ENCODE measurements at places on chromosomes 1 and 21.

- no peak overlapping the region for H3K27ac ChIP-seq
- H3K36me3 ChIP-seq = no peaks in the 10 kb centered on the region
- H3K4me3 ChIP-seq = no peak overlapping the region
- DNase-seq = no peak
Measured at GRCh38 chr1:46461017-46461808, 28.4 kb upstream of the DMBX1 start.

DNA sequence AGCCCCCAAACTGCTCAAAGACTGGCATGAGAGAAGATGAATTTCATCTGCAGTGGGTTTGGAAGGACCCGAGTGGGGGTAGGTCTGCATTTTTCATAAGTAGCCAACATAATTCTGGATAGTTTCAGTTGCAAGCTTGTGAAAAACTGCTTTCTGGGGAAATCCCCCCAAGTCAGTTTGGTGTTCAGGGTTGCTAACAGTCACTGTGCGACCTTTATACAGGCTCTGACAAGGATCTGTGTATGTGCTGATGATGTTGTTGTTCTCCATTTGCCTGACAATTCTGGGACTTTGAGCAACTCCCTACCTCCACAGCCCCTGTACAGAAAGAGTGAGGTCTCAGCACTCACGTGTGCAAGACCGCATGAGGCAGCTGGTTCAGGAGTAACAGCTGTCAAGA, 87.9 kb downstream of the SUSD4 start:
- no peak overlapping the region for H3K27ac ChIP-seq
- no peaks in the 10 kb centered on the region for H3K4me1 ChIP-seq
- H3K27me3 ChIP-seq = no peaks in the 10 kb centered on the region
- no peaks in the 10 kb centered on the region for H3K36me3 ChIP-seq
- H3K4me3 ChIP-seq = no peak overlapping the region
- DNase-seq = no peak

GRCh38 chr1:149997585-149998262, 12.8 kb downstream of the OTUD7B start:
- DNase-seq = no peak
- no peaks in the 10 kb centered on the region for H3K27me3 ChIP-seq

GRCh38 chr21:33266050-33266788, at the start of gene IL10RB:
Gene IL10RB (plus strand): TSS chr21:33266367. CDS start chr21:33266466, 99 bp downstream.
- H3K27me3 ChIP-seq = no peaks in the 10 kb centered on the region
- peak within 1 kb of the TSS; percentile 82 for H3K4me3 ChIP-seq
- H3K36me3 ChIP-seq = no peaks in the 10 kb centered on the region

GRCh38 chr1:5645929-5646328, 346.3 kb downstream of the NPHP4 start:
- H3K27ac ChIP-seq = no peak overlapping the region
- DNase-seq = peak; percentile 22
- no peaks in the 10 kb centered on the region for H3K4me1 ChIP-seq

DNA sequence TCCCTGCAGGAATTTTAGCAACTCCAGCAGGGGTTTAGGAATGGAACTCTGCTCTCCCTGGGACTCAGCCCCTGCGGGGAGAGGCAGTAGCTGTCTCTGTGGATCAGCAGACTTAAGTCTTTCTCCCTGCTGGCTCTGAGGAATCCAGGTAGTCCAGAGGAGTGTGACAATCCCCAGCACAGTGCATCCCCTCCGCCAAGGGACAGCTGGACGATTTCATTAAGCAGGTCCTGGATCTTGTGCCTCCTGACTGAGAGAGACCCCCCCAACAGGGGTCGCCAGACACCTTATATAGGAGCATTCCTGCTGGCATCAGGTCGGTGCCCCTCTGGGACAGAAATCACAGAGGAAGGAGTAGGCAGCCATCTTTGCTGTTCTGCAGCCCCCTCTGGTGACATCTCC, 30.6 kb downstream of the AKT3 start:
- H3K36me3 ChIP-seq = no peaks in the 10 kb centered on the region
- DNase-seq = no peak
- H3K4me1 ChIP-seq = no peaks in the 10 kb centered on the region
- H3K4me3 ChIP-seq = no peak overlapping the region
- H3K27ac ChIP-seq = no peak overlapping the region
- H3K27me3 ChIP-seq = no peaks in the 10 kb centered on the region

- no peak for DNase-seq
- H3K27me3 ChIP-seq = no peaks in the 10 kb centered on the region
- no peak overlapping the region for H3K27ac ChIP-seq
- no peaks in the 10 kb centered on the region for H3K4me1 ChIP-seq
Measured at GRCh38 chr1:54359393-54360162, 46.6 kb downstream of the SSBP3 start.

DNA sequence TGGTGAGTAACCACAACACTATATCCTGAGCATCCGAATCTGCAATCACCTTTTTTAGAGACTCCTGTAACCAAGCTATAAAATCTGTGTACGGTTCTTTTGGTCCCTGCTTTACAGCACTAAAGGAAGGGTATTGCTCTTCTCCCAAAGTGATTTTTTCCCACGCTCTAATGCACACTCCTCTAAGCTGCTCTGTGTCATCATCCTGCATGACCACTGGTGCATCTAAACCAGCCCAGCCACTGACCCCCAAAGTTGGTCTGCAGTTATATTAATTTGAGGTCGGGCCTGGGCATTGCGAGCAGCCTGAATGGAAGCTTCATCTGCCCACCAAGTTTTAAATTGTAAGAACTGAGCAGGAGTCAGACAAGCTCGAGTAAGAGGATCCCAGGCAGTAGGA, 480.0 kb downstream of the PTPRU start:
- H3K36me3 ChIP-seq = no peaks in the 10 kb centered on the region
- H3K4me3 ChIP-seq = no peak overlapping the region
- no peaks in the 10 kb centered on the region for H3K4me1 ChIP-seq
- no peaks in the 10 kb centered on the region for H3K27me3 ChIP-seq

GRCh38 chr1:39720094-39720999, 18.3 kb upstream of the PPIE start:
- H3K4me3 ChIP-seq = no peak overlapping the region
- H3K27ac ChIP-seq = no peak overlapping the region
- no peaks in the 10 kb centered on the region for H3K36me3 ChIP-seq
- DNase-seq = no peak
- H3K4me1 ChIP-seq = no peaks in the 10 kb centered on the region
- no peaks in the 10 kb centered on the region for H3K27me3 ChIP-seq

DNA sequence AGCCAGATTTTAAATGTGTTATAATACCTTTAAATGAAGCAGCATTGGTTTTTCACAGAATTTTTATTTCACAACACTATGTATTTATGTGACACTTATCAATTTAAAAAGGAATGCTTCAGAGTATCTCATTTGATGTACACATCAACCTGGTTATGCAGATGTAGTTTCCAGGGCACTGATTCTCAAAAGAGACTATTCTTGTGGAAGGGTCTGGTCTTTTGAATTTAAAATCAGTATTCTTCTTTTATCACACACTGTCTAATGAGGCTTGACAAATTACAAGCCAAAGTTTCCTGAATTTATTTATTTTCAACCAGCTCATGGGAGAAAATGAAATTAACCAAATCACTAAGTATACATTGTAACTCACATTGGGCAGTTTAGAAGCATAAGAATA, 87.4 kb downstream of the NTPCR start:
- DNase-seq = no peak
- H3K27ac ChIP-seq = no peak overlapping the region
- H3K36me3 ChIP-seq = no peaks in the 10 kb centered on the region
- H3K27me3 ChIP-seq = no peaks in the 10 kb centered on the region

DNA sequence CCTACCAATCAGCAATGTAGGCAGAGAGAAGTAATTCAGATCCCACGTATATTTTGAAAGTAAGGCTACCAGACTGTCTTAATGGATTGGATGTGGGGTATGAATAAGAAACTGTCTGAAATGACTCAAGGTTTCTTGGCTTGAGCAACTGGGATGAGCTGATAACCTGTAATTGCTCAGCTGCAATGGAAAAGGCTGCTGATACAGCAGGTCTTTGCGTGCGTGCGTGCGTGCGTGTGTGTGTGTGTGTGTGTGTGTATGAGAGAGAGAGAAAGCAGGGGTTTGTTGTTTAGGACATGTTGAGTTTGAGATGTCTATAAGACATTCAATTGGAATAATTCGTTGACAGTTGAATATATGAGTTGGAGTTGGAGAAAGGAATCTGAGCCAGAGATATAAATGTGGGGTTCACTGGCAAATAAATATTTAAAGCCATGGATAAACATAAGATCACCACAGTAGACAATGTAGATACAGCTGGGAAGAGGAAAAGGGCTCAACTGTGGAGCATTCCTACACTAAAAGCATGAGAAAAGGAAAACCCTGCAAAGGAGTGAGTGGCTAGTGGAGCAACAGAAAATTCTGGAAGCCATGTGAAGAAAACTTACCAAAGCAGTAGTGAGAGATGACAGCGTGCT, 72.9 kb downstream of the UCHL5 start:
- H3K27me3 ChIP-seq = no peaks in the 10 kb centered on the region
- no peaks in the 10 kb centered on the region for H3K36me3 ChIP-seq
- no peak for DNase-seq

- no peak overlapping the region for H3K27ac ChIP-seq
- no peaks in the 10 kb centered on the region for H3K27me3 ChIP-seq
- H3K4me1 ChIP-seq = no peaks in the 10 kb centered on the region
- no peak for DNase-seq
Measured at GRCh38 chr1:36792292-36792691, 242.0 kb downstream of the GRIK3 start.

GRCh38 chr1:169601096-169601881, 15.0 kb upstream of the F5 start:
- no peaks in the 10 kb centered on the region for H3K27me3 ChIP-seq
- no peak for DNase-seq
- H3K27ac ChIP-seq = no peak overlapping the region
- no peaks in the 10 kb centered on the region for H3K4me1 ChIP-seq
- H3K4me3 ChIP-seq = no peak overlapping the region
- no peaks in the 10 kb centered on the region for H3K36me3 ChIP-seq

DNA sequence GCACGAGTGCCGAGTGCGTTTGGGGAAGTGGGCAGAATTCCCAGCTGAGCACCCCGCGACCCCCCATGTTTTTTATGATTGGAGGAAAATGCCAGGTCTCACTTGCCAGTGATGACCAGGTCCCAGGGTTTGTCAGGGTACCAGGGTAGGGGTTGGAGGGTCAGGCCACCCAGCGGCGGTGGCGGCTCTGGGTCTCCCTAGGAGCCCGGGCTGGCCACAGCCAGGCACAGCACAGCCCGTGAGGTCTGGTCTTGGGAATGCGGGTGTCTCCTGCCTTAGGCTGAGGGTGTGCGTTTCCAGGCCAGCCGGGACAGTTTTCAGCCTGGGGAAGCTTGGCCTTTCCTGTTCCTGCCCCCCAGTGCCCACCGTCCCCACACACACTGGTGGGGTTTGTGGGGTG, 22.7 kb downstream of the PRKCZ start:
- H3K27me3 ChIP-seq = no peaks in the 10 kb centered on the region
- no peaks in the 10 kb centered on the region for H3K4me1 ChIP-seq
- H3K27ac ChIP-seq = no peak overlapping the region
- peaks cover 37% of the 10 kb centered on the region for H3K36me3 ChIP-seq
- H3K4me3 ChIP-seq = no peak overlapping the region
- no peak for DNase-seq

- H3K27ac ChIP-seq = no peak overlapping the region
- no peak for DNase-seq
- no peak overlapping the region for H3K4me3 ChIP-seq
Measured at GRCh38 chr1:216462066-216462775, 39.0 kb upstream of the USH2A start.

DNA sequence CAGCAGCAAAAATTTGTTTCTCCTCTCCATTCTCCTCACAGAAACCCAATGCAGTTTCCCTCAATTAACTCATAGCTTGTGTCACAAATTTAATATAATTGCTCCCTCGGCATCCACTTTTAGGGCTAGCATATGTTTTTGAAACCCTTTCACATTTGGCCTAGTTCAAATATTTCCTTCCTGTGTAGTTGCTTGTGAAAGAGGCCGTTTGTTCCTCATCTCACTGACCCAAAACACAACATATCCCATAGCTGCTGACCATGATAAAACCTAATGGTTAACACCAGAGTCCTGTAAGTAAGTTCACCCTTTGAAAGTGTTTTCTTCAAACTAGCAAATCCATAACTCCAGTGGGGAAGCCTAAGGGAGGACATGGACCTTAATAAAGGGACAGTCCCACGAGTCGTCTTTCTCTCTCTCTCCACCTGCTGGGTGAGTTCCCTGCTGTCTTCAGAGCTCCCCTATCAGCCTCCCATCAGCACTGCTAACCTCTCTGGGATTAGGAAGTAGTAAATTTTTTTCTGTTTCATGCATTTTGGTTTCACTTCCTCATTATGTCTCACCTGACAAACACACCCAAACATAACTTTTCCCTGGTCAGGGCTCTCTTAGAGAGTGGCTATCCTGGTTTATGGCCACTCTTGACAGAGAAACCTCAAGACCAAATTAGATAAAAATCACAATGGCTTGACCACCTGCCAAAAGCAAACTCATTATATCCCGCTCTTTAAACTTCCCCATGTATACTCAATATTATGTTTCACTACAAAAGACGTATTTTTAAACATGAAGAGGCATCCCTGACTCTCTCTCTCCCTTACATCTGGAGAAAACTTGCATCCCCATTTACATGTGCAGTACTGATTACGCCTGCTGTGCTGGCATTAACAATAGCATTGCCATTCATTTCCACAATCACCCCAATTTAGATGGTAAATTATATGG, 177.7 kb upstream of the HP1BP3 start:
- no peaks in the 10 kb centered on the region for H3K27me3 ChIP-seq
- no peak for DNase-seq
- H3K27ac ChIP-seq = no peak overlapping the region
- no peaks in the 10 kb centered on the region for H3K4me1 ChIP-seq
- H3K4me3 ChIP-seq = no peak overlapping the region
- peaks cover 15% of the 10 kb centered on the region for H3K36me3 ChIP-seq

DNA sequence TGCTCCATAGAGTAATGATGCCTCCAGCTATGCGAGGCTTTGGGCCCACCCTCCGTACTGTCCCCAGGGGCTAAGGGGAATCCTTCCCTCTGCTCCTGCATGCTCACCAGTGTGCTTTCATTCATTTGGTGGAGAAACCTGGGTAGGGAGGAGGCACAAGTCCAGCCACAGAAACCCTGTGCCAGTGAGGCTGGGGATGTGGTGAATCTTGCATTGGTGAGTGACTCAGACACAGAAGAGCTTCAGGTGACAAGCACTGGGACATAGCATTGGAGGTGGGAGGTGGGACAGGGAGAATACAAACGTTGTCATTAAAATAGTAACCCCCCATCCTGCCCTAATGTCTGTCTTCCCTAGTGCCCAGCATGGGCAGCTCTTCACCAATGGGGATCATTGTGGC, 5.2 kb downstream of the FCGR2A start:
- no peaks in the 10 kb centered on the region for H3K27me3 ChIP-seq
- H3K36me3 ChIP-seq = no peaks in the 10 kb centered on the region
- H3K4me3 ChIP-seq = no peak overlapping the region
- no peak for DNase-seq
- no peaks in the 10 kb centered on the region for H3K4me1 ChIP-seq
- H3K27ac ChIP-seq = no peak overlapping the region

Data from Peyer's patch (tissue), 4 donors.